ENCODE measurements at places on chromosomes 12 and 14. TPM values are rescaled to one million over a fixed set of nuclear protein-coding genes. Genes with fewer than 3 reads are reported as not detected.

GRCh38 chr14:93029911-93030508, 85.7 kb downstream of the ITPK1 start:
- DNase-seq, result no peak

GRCh38 chr14:68973639-68974038, 5.5 kb downstream of the ACTN1 start:
- no peak for DNase-seq

Gene SYNE3
- total RNA-seq, result 97.0 TPM

- no peak for DNase-seq
Measured at GRCh38 chr12:14403711-14404196, 38.3 kb downstream of the ATF7IP start.

Gene SSTR1
- 1.1 TPM for total RNA-seq

- DNase-seq, result no peak
Measured at GRCh38 chr14:64856529-64857445, 22.9 kb downstream of the SPTB start.

GRCh38 chr12:6204533-6205143, 4.4 kb downstream of the CD9 start:
- no peak for DNase-seq

DNA sequence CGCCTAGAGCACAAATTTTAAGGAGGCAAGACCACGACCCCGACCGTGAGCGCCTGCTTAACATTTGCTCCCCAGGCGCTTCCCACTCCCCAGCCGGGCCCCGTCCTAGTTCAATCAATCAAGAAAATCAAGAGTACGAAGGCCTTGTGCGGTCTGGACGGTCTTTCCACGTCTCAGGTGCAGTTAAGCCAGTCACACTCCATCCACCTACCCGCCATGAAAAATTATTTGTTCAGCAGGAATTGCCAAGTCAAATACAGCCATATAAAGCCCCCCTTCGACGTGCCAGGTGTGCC, 603 bp upstream of the LRR1 start:
- no peak for DNase-seq

GRCh38 chr14:33210311-33210710, 271.6 kb downstream of the NPAS3 start:
- no peak for DNase-seq

GRCh38 chr14:88243946-88244345, 79.1 kb downstream of the KCNK10 start:
- no peak for DNase-seq

GRCh38 chr12:91877022-91877421, 268.6 kb downstream of the BTG1 start:
- peak; percentile 36 for DNase-seq

Gene OTOGL
- total RNA-seq, result not detected

Gene EMC9
- total RNA-seq, result 9.2 TPM

- DNase-seq, result no peak
Measured at GRCh38 chr14:104774453-104775072, 21.0 kb downstream of the AKT1 start.

Gene TBX5
- total RNA-seq, result not detected

- peak; percentile 33 for DNase-seq
Measured at GRCh38 chr14:61491876-61492434, 170.6 kb downstream of the PRKCH start.

Gene CLEC1B
- not detected for total RNA-seq

Gene KRT3
- not detected for total RNA-seq

Gene MYH6
- not detected for total RNA-seq

Gene SMIM41
- 78.7 TPM for total RNA-seq

Gene MYF6
- total RNA-seq, result not detected

DNA sequence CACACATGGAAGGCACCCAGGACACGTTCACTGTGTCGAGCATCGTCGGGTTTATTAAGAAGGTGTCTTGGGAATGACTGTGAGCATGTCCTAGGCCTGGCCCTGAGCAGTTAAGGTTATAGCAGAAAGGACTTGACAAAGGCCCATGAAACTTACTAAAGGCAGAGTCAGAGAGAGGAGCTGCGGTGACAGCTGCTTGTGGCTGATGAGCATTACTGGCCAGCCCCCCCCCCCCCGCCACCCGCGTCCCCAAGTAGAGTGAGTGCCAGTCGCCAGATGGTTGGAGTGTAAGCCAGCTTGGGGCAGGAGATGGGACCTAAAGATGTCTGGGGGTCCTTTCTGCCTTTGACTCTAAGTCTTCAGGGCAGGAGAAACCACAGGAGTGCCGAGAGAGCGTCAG, 169.9 kb downstream of the TSPAN9 start:
- DNase-seq, result no peak

DNA sequence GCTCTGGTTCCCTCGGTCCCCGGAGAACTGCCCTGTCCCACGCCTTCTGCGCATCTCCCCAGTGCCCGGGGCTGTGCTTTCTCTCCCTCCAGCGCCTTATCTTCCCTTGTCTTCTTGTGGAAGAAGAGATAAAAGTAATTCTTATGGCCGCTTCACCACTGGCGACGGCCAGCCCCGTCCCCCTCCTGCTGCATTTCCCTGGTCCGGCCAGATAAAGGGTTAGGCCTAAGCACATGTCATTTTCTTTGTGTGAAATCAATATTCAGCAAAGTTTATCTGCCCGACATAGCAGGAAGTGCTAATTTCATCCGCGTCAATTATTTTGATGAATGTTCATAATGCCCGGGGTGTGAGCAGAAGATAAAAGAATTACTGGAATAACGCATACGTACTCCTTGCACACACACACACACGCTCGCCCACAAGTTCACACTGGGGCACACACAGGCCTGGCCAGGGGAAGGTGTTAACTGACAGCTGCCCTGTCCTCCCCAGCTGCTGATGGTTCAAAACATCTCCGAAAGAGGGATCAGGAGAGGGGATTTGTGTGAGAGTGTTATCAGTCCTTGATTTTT, 177.7 kb upstream of the LHX5 start:
- no peak for DNase-seq

DNA sequence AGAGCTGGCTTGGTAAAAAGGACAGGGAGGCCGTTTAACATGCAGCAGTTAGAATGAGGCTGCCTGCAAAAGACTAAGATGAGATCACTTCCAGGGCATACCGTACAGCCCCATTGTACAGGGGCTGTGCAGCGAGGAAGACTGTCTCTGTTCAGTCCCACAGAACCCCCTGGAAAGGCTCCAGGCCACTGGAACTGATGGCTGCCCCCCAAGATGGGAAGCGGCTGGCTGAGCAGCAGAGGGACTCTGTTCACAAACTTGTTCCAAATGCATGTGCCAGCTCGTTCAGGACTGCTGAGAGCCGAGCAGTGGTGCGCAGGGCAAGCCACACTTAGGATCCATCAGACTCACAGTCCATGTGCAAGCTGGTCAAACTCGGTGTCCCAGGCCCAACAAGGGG, 82.9 kb downstream of the CHGA start:
- DNase-seq, result no peak

DNA sequence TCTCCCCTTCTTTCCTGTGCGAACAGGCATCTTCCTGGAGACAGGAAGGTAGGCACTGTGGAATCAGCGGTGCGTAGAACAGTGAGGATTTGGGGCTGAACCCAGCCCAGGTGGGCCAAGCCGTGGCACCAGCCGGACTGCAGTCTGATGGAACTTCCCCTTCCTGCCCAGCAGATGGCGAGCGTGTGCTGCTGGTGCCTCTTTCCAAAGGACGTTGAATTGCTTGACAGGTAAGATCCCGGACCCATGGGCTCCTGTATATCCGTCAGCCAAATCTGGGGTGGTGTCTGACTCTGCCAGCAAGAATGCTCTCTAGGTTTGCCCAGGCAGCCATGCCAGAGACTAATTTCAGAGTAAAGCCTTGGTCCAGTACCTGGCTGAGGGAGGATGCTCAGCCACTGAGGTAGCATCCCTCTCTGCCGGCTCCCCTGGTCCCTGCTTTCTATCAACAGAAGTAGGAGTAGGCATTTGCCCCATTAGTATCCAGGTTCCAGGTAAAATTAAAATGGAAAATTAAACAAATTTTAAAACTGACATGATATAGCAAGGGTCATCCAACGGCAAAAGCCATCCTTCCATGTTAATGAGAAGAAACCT, 21.1 kb upstream of the KCNA5 start:
- DNase-seq, result no peak

DNA sequence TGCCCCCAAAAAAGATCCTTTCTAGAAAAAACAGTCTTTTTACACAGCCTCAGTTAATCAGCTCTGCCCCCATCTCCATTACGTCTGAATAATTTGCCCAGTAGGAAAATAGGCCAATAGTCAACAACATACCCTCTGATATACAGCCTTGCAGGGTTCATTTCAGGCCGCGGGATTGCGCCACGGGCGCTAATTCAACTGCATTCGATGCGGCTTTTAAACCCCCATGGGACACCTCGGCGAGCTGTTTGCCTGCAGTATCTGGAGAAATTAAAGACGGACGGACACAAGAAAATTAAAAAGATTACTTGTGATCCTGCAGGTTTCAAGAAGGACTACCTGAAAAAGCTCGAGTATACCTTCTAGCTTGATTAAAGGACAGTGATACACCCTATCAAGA, 36.1 kb downstream of the ERP29 start:
- DNase-seq, result no peak

Gene POTEM
- not detected for total RNA-seq

DNA sequence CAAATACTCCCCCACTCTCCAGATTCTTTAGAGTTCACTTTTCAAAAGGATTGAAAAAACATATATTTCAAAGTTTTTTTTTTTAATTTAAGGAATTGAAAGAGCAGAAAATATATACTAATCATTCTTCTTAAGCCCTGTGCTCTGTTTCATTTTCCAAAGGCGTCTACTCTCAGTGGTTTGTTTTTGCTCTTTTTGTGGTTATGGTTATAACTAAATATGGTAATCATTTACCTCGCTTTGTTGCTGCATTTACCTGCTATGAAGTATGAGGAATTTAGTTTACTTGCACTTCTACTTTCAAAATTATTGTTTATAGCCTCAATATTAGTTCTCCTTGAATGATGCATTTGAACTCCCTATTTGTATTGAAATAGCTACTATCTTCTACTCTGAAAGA, 55.9 kb upstream of the LRRK2 start:
- no peak for DNase-seq

GRCh38 chr14:34425095-34425851, 36.8 kb downstream of the SPTSSA start:
- no peak for DNase-seq

GRCh38 chr12:106135075-106135474, 3.7 kb downstream of the NUAK1 start:
- DNase-seq, result no peak

DNA sequence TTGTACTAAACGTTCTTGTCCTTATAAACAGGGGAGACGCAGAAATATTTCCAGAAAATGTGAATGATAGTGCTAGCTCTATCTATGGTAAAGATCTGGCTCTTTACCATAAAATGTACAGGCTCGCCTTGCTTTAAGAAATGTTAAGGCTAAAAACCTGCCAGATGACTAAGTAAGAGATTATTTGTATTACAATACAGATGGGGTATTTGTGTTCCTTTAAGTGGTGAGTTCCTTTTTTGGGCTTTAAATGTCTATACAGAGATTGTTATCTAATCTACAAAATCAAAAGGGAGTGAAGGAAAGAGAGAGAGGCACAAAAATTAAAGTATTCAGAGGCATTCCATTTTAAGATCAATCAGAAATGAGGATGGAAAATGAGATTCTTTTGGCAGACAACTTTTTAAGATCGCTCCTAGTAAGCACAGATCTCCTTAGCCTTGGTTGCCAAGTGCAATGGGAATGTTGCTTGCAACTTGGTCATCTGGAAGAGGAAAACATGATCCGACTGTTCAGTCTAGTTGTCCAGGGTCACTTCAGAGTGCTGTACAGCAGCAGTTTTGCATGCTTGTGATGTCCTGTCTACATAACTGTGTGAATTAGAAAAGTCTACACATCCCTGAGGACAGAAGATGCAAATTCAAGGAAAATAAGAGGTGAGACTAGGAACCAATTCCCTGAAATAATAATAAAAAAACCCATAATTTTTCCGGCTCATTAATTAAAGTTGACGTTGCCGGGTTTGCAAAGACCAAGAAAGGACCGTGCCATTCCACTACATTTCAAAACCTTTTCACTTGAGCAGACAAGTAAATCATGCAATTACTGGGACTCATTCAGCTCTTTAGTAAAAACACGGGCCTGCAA, 380.8 kb downstream of the EGLN3 start:
- DNase-seq, result no peak

GRCh38 chr12:107760207-107760808, 629 bp downstream of the PRDM4 start:
- peak; percentile 11 for DNase-seq

DNA sequence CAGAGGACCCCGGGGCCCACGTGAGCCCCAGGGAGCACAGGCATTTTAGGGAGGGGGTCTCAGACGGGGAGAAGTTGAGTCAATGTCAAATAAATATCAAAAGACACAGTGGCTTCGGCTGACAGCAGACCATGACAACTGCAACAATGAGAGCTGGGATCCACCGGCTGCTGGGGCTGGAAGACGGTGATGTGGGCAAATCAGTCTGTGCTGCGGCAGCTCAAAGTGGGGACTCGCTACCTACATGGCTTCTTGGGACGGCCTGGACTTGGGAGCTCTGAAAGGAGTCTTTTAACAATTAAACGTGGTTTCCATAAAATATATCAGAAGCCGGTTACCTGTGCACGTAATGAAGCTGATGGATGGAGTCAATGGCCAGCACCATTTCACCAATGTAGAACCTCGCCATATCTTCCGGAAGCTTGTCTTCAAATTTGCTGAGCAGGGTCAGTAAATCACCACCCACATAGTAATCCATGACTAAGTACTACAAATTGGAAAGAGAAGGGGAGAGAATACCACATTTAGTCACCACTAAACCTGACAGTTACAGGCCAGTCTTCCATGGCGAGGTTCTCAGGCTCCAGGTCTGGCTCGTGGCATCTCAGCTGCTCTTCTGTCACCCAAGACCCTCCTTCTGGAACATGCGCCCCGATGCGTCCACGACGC, 58.0 kb downstream of the CDC42BPB start:
- no peak for DNase-seq

Gene KRT8
- 18.3 TPM for total RNA-seq

DNA sequence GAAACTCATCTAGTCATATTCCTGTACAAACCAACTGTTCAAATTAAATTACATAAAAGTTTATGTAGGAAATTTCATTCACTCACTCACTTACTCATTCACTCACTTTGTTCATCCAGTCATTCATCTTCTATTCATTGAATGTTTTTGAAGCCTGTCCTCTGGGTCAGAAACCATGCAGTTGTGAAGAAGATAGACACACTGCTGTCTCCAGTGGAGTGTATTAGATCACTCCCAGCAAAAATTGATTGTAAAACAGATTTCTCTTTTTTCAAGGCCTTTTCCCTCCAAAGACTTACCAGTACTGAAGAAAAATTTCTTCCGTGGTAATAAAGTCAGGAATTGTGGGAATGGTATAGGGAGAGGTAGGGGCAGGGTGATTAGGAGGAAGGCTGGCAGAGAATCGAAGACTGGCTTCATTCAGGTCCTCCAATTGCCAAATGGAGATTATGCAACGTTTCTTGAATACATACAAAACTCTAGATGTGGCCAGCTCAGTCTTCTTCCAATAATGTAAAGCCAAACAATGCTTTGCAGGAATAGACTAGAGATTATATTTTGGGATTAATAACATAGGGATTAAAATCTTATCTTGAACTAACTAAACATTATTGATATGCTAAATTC, 9.1 kb downstream of the LRRK2 start:
- no peak for DNase-seq

- no peak for DNase-seq
Measured at GRCh38 chr14:105926373-105927095, 400.2 kb downstream of the TMEM121 start.
